ENCODE measurements at places on chromosomes 16 and 17. TPM values are rescaled to one million over a fixed set of nuclear protein-coding genes. Genes with fewer than 3 reads are reported as not detected.

DNA sequence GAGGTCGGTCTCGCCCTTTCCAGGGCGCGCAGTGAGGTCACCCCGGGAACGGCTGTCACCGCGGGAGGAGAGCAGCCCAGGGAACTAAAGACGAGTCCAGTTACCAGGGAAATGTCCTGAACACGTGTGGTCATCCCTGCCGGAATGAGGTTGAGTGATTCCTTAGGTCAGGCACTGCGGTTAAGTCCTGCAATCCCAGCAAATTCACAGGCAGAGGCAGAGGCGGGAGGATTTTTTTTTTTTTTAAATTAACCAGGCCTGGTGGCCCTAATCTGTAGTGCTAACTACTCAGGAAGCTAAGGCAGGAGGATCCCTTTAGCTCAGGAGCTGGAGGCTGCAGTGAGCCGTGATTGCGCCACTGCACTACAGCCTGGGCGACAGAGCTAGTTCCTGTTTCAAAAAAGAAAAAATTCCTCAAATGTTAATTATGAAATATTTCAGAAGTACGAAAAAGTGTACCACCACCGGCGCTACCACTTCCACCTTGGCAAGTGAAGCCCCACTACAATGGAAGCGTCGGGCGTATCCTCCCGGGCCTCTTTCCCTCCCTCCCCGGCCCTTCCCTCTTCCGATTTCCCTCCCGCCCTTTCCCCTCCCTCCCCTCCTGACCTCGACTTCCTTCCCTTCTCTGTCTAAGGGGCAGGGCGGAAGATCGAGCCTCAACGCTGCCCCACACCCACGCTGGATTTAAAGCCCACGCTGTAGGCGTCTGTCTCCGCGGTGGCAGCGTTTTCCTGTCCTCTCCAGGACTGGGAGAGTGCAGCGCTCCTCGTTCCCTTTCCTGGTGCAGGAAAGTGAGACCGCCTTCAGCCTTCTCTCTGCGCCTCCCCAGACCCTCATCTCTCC is 27.3 kb downstream of the SLFN11 start:
- H3K4me1 ChIP-seq, result no peaks in the 10 kb centered on the region
- no peaks in the 10 kb centered on the region for H3K36me3 ChIP-seq
- DNase-seq, result peak; percentile 80
- H3K27ac ChIP-seq, result no peak overlapping the region
- no peak overlapping the region for H3K4me3 ChIP-seq

SNRNP25 gene
- total RNA-seq, result 59.6 TPM

DNA sequence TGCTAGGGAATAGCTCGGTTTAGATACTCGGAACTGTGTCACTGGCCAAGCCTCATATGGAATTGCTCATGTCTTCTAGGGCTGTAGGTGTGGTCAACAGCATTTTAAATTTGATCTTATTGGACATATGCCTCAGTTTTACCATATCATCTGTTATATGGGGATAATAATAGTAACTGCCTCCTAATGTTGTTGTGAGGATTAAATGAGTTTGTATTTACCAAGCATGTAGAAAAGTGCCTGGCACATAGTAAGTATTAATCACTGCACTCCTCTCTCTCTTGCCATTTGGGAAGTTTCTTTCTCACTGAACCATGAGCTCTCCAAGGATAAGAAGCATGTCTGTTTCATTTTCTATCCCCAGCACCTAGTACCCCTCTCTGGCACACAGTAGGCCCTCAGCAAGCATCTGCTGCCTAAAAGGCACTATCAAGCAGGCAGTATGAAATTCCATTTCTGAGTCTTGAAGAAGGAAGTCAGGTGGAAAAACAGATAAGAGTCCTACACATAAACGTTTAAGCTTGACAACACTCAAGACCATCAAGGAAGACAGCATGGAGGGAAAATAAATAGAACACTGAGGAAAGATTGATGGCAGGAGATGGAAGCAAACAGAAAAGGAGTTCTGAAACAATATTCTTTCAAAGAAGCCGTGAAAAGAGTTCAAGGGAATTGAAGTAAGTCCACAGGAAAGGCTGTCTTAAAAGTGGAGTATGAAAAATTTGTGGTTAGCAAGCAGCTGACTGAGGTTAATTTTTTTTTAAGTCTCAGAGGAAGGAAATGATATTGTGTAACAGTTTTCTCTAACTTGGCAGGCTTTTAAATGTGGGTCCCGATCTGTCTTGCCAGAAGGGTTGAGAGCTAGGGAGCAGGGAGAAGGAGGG is 2.2 kb upstream of the ATP6V0A1 start:
- no peak for DNase-seq
- peaks cover 2% of the 10 kb centered on the region for H3K36me3 ChIP-seq
- H3K27ac ChIP-seq, result no peak overlapping the region
- H3K4me1 ChIP-seq, result no peaks in the 10 kb centered on the region

GRCh38 chr17:58210922-58211321 is 8.1 kb downstream of the MKS1 start:
- no peak overlapping the region for H3K4me3 ChIP-seq
- H3K36me3 ChIP-seq, result peaks cover 72% of the 10 kb centered on the region
- no peaks in the 10 kb centered on the region for H3K27me3 ChIP-seq
- no peak overlapping the region for H3K27ac ChIP-seq

CCDC40 gene
- total RNA-seq, result 21.7 TPM

GRCh38 chr16:87133966-87134627 is 183.1 kb downstream of the C16orf95 start:
- H3K27me3 ChIP-seq, result no peaks in the 10 kb centered on the region
- DNase-seq, result no peak
- H3K4me1 ChIP-seq, result peaks cover 8% of the 10 kb centered on the region
- H3K4me3 ChIP-seq, result no peak overlapping the region
- H3K27ac ChIP-seq, result no peak overlapping the region

GRCh38 chr17:18381953-18382245 is 4.3 kb downstream of the EVPLL start:
- no peaks in the 10 kb centered on the region for H3K27me3 ChIP-seq
- H3K4me1 ChIP-seq, result no peaks in the 10 kb centered on the region
- H3K36me3 ChIP-seq, result no peaks in the 10 kb centered on the region
- no peak for DNase-seq
- no peak overlapping the region for H3K27ac ChIP-seq

TMC7 gene
- total RNA-seq, result 14.3 TPM

KRTAP17-1 gene
- 0.48 TPM for total RNA-seq

DNA sequence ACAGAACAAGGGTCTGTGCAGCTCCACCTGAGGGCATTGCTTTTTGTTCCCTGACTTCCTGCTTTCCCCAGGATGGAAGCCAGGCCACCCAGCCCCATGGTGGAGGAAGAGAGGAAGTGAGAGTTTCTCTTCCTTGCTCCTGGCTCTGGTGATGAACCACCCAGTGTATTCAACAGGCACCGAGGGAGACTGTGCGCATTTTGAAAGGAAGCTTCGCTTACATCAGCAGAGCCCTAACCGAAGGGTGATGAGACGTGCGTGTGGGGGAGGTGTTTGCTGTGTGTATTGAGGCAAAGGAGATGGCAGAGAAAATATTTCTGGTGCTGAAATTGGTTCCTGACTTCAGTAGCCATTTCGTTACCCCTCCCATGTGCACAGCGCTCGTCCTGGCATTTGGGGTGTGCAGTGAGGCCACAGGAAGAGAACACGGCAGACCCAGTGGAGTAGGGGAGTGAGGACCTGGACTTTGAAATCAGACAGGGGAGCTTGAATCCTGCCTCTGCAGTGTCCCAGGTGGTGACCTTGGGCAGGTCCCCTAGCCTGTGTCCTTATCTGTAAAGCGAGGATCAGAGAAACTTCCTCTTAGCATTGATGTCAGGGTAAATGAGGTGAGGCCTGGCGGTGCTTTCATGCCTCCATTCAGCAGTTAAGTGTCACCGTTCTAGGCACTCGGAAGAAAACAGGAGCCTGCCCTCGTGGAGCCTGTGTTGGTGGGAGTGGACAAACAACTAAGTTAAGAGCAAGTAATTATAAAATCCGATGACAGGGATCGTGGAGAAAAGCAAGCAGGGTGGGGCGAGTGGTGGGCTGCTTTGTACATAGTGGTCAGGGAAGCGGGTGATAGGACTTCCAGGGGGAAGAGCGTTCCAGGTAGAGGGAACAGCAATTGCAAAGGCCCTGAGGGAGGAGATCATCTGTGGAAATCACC is 7.4 kb downstream of the CMIP start:
- H3K4me3 ChIP-seq, result peak overlapping the region; percentile 15
- H3K27me3 ChIP-seq, result no peaks in the 10 kb centered on the region
- peaks cover 30% of the 10 kb centered on the region for H3K4me1 ChIP-seq
- H3K36me3 ChIP-seq, result peaks cover 11% of the 10 kb centered on the region
- no peak overlapping the region for H3K27ac ChIP-seq

FBXW10 gene
- not detected for total RNA-seq

DNA sequence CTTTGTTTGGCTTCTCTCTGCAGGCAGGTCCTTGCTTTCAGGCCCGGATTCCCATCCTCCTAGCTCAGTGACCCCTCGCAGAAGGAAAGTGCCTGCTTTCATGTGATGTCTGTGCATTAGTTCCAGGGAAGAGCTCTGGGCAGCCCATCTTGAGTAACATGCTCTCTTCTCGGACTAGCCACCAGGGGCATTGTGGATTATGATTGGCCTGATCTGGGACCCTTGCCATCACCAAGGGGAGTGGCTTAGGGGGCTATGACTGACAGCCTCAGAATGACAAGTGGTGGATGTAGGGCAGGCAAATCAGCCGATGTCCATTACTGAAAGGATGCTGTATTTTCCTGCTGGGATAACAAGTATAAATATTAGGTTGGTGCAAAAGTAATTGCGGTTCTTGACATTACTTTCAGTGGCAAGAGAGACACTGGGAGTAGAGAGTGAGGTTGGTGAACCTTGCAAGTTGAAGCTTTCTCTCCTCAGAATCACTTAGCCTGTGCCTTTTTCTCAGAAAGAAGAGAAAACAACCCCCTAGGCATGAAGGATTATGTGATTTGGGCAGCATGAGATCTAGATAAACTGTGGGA is 71.5 kb upstream of the MPHOSPH6 start:
- H3K4me1 ChIP-seq, result no peaks in the 10 kb centered on the region
- H3K36me3 ChIP-seq, result no peaks in the 10 kb centered on the region
- no peak overlapping the region for H3K27ac ChIP-seq
- no peak overlapping the region for H3K4me3 ChIP-seq
- peaks cover 38% of the 10 kb centered on the region for H3K27me3 ChIP-seq

DNA sequence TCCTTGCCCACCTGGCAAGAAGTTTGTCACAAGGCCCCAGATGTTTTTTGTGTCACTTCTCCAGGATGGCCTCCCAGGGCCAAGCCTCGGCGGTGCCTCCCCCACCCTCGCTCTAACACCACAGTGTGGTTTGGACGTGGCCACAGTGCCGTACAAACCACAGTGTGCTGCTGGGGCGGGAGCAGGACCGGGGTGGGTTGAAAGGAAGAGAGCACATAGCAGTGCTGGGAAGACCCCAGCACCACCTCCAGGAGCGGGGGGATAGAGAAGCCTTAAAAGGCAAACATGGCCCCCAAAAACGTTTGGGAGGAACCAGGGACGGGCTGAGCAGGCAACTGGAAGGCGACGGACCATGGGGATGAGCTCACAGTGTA is 5.0 kb upstream of the BCL6B start:
- H3K27me3 ChIP-seq, result peaks cover 23% of the 10 kb centered on the region
- peak; percentile 45 for DNase-seq

GRCh38 chr17:77045441-77046041 is 95.2 kb upstream of the SEC14L1 start:
- no peak for DNase-seq
- H3K4me3 ChIP-seq, result no peak overlapping the region
- H3K36me3 ChIP-seq, result no peaks in the 10 kb centered on the region
- H3K27ac ChIP-seq, result no peak overlapping the region
- H3K27me3 ChIP-seq, result no peaks in the 10 kb centered on the region

DNA sequence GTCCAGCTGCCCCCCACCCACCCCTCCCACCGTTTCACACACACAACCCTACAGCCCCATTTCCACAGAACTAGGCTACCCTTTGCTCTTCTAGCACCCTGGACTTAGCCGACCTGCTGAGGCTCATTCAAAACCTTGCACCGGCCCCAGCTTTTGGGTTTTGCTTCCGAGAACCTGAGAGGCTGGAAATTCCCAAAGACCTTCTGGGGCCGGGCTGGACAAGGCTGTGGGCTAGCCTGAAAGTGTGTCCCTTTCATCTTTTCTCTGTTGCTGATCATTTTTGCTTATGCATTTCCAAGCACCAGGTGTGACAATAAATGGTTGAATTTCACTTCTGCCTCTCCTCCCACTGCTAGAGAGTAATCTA is 139.0 kb downstream of the DNAH9 start:
- H3K27ac ChIP-seq, result no peak overlapping the region
- DNase-seq, result no peak
- H3K4me3 ChIP-seq, result no peak overlapping the region
- no peaks in the 10 kb centered on the region for H3K4me1 ChIP-seq

- no peaks in the 10 kb centered on the region for H3K27me3 ChIP-seq
- DNase-seq, result peak; percentile 96
- H3K4me1 ChIP-seq, result peaks cover 15% of the 10 kb centered on the region
Measured at GRCh38 chr17:80261159-80261894, 675 bp downstream of the RNF213 start.

DNA sequence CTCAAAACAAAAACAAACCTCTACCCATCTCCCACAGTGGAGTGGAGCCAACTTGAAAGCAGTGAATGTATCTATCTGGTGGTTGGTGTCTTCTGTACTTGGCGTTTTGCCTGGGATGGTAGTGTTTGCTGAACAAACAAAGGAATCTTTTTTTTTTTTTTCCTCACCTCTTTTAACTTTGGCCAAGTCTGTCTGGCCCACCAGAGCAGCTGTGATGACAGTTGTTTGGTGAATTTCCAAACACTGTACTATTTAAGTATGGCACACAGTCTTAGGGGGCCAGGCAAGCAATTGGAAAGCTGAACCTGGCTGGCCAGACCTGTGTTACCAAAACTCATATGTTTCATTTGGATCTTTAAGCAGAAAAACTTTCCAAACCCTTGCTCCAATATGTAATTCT is 101.8 kb upstream of the CDH13 start:
- peaks cover 5% of the 10 kb centered on the region for H3K27me3 ChIP-seq
- H3K36me3 ChIP-seq, result no peaks in the 10 kb centered on the region
- no peak for DNase-seq
- no peaks in the 10 kb centered on the region for H3K4me1 ChIP-seq
- H3K4me3 ChIP-seq, result no peak overlapping the region
- no peak overlapping the region for H3K27ac ChIP-seq

DNA sequence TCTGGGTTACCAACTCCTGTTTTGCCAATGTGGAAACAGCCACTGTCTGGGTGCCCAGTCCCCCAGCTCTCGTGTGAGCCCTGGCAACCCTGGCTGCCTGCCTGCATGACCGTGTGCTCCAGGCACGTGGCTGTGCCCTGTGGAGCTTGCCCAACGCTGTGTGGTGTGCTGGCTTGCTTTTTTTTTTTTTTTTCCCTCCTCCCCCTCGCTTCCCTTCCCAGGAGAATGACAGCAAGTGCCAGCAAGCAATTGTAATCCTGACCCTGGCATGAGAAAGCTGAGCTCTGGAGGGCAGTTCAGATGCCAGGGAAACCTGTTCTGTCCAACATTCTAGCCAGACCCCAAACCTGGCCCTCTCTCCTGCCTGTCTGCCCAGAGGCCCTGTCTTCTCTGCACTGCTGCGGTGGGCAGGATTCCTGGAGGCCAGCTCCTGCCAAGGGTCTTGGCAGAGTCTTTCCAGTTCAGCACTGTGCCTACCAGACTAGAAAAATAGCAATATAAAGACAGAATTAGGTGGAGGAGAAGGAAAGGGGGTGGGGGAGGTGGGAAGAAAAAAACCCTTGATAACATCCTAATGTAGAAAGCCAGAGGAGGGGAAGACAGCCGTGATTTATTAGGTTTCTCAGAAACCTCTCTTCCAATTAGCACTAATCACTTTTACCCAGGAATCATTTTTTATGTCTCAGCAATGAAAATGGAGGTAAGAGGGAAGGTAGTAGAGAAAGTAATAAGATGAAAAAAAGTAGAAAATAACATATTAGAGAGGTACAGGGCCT is 9.0 kb downstream of the HLF start:
- no peak for DNase-seq
- no peak overlapping the region for H3K4me3 ChIP-seq
- no peak overlapping the region for H3K27ac ChIP-seq
- H3K27me3 ChIP-seq, result peaks cover 17% of the 10 kb centered on the region
- no peaks in the 10 kb centered on the region for H3K36me3 ChIP-seq

RETREG3 gene
- total RNA-seq, result 46.7 TPM

TMED6 gene
- total RNA-seq, result not detected
